ENCODE measurements at places on chromosomes 1 and 21.

- no peak for DNase-seq
Observed at GRCh38 chr1:35692317-35692716, 26.4 kb downstream of the C1orf216 start.

DNA sequence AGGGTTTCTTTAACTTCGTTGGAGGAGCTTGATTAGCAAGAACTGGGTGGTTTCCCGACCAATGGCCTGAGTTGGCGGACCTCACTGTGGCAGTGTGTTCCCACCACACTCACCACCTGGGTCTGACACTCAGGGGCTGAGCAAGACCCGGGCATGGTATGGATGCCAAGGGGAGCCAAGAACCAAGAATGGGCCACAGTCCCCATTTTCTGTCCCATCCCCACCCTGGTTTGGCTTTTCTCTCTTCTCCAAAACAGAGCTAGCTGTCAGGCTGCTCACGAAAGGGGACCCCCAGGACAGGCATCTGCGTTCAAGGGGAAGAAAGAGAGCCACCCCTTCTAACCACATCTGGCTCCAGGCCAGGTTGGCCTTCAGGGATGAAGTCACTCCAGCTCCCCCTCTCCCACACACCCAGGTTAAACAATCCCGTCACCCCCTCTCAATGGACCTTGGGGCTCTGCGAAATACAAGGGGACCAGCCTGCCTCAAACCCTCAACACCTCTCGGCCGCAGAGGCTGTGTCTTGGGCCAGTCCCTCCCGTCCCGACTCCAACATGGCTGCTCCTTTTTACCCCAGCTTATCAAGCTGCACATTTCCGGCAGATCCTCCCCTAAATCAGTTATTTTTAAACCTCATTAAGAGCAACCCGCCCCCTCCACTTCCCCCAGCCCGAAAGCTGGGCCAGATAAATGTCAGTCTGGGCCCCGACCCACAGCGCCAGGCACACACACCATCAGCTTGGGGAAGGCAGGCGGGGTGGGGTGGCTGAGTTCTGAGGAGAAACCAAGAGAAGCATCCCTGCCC is 3.4 kb downstream of the TAGLN2 start:
- no peak for DNase-seq

DNA sequence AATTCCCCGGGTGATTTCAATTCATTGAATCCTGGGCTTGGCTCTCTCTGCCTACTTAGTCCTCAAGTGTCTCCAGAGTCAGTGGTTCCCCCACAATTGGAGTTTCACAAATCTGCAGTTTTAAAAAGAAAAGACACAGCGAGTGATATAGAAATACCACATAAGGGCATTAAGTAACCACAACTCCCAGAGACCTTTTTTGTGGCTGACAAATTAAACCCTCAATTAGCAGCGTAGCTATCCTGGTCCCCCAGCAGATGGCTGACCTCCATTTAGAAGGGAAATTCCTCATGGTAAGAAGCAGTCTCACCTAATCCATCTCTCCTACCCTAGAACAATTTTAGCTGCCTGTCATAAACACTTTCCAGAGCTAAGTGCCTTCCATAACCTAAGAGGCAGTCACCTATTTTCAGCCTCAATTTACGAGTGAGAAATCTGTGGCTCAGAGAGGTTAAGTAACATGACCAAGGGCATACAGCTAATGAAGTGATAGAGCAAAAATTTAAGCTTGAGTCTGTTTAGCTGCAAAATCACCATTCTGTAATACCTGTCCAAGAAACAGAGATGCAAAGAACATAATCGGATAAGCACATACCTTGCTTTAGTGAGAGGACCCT is 56.0 kb upstream of the NBPF3 start:
- DNase-seq, result no peak

- no peak for DNase-seq
Observed at GRCh38 chr1:63368131-63368530, 704 bp downstream of the ALG6 start.
